ENCODE measurements at places on chromosomes 13 and 19.
A peak's percentile ranks its signal among the peaks of the same experiment; 100 is the strongest.

DNA sequence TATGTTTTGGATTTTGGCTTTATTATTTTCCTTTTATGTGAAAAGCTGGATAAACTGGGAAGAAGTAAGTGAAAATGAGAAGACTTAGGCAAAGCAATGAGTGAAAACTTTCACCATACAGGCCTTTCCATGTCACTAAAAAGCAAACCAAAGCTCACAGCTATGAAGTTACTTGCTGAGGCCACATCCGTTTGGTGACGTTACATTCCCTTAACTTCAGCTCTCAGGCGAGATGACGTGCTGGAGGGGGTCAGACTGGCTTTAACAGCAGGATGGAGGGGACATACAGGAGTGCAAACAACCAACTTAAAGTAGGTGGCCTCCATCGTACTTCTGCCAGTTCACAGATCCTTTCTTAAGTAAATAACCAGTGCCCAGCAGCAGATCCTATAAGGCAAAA is 522.3 kb downstream of the MYO16 start:
- no peak for DNase-seq

DNA sequence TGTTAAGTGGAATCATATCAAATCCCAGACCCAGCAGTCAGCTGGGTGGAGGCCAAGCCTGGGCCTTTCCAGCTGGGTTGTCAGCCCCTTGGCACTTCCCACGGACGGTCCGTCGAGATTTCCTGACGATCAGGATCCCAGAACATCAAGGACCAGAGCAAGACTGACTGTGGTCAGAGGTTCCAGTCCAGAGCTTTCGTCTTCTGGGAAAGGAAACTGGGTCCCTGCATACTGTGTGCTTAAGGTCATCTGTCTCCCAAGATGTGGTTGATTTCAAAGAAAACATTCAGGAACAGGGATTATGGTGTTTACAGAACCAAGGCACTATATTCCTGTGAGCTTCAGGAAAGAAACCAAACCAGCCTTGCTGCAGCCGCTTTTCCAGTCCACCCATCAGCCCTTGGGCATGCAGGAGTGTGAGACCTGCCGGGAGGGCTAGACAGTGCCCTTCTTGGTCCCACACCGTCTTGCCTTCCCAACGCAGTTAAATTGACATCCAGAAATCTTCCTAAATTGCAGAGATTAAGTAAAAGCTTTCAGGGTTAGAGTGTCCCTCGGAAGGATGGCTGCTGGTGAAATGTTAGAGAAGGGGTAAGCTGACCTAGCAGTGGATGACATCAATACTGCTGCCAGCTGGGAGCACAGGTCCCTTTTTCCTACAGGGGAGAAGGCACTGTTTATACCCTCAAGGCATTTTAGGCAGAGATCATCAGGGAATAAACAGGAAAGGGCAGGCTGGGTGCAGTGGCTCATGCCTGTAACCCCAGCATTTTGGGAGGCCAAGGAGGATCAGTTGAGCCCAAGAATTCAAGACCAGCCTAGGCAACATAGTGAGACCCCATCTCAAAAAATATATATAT is 5.0 kb upstream of the C19orf33 start:
- DNase-seq: no peak

DNA sequence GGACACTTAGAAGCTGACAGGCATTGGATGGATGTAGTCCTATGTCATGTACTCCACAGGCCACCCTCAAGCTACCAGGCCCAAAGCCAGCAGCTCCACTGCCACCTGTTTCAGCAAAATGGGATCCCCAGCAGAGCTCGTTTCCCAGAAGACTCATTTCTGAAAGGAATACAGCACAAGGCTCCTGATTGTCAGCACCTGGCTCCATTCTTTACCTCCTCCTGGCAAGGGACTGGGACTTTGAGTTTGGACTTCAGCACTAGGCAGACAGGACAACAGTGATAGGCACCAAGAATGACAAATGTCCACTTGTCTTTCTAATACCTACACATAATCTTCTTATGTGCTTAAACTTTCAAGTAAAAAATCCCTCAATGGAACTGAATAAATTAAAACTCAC is 150.4 kb upstream of the RXFP2 start:
- no peak for DNase-seq

- DNase-seq: no peak
These were observed 20.5 kb upstream of the CACNG8 start for GRCh38 chr19:53942001-53942786.

GRCh38 chr13:80742033-80742432 is 401.1 kb upstream of the SPRY2 start:
- DNase-seq: no peak

DNA sequence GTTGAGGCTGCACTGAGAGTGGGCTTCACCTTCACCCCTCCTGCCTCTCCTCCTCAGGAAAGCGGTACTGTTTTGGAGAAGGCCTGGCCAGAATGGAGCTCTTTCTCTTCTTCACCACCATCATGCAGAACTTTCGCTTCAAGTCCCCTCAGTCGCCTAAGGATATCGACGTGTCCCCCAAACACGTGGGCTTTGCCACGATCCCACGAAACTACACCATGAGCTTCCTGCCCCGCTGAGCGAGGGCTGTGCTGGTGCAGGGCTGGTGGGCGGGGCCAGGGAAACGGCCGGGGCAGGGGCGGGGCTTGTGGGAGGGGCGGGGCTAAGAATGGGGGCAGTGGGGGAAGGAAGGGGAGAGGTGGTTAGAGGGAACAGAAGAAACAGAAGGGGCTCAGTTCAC is 7.5 kb downstream of the CYP2A13 start:
- DNase-seq: no peak

DNA sequence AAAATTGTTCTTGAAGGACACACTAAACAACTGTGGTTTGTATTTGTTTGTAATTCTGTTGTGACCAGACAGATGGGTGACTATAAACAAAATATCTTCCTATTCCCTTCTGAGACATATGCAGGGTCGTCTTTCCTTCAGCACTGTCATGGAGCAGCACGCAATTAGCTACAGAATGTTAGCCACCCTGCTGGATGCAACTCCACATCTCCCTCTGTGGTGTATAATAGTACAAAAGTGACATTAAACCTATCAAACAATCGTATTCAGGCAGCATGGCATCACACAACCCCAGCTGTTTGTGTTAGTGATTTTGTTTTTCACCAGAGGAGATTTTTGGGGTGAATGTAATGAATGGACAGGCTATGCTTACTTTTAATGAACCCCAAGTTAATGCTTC is 146.2 kb downstream of the GPC6 start:
- DNase-seq: no peak

- DNase-seq: no peak
These were observed 531.8 kb downstream of the DCT start for GRCh38 chr13:93947651-93948050.

DNA sequence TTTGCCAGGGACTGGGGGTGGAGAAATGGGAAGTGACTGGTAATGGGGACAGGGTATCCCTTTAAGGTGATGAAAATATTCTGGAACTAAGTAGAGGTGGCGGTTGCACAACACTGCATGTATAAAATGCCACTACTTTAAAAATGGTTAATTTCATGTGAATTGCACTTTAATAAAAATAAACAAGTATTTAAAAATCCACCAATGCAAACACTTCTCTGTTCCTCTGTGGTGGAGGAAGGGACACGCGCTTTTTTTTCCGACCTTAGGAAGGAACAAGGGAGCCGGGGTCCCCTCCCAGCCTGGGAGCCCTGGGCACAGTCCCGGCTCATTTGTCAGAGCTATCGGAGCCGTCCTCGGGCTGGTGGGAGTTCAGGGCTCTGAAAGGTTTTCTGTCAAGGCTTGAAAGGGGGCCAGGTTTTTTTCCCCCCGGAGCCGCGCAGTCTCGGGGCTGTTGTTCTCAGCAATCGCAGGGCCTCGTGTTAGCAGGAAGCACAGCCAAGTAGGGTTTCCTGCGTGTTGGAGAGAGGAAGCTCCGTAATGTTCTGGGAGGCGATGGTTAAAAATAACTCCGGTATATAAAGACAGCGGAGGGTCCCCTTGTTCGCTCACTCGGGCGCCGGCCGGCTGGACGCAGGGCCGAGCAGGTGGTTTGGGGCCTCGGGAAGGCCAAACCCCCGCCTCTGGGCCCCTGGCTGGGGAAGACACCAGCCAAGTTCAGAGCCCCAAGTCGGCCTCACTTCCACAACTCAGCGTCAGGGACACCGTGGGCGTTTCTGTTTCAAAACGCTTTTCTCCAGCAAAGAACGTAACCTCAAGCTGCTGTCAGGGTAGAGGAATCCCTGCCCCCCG is 41.2 kb upstream of the KLF2 start:
- peak; percentile 78 for DNase-seq

- DNase-seq: no peak
These were observed 8.3 kb upstream of the CDC42EP5 start for GRCh38 chr19:54481326-54481930.

DNA sequence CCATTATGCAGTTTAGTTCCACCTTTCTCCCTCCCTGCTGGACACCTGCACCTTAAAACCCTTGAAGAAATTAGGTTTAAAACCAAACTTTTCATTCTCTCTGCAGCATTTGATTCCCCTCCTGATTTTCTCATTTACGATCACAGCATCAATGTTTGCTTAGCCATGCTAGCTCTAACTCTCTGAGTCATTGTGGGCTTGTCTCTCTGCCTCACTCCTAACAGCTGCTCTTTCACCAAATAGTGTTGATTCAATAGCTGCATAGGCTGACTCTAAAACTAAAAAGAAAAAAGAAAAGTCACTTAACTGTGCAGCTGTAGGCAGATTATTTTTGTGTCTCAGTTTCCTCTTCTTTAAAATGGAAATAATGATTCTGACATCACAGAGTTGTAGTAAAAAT is 1124.9 kb downstream of the DIAPH3 start:
- no peak for DNase-seq

DNA sequence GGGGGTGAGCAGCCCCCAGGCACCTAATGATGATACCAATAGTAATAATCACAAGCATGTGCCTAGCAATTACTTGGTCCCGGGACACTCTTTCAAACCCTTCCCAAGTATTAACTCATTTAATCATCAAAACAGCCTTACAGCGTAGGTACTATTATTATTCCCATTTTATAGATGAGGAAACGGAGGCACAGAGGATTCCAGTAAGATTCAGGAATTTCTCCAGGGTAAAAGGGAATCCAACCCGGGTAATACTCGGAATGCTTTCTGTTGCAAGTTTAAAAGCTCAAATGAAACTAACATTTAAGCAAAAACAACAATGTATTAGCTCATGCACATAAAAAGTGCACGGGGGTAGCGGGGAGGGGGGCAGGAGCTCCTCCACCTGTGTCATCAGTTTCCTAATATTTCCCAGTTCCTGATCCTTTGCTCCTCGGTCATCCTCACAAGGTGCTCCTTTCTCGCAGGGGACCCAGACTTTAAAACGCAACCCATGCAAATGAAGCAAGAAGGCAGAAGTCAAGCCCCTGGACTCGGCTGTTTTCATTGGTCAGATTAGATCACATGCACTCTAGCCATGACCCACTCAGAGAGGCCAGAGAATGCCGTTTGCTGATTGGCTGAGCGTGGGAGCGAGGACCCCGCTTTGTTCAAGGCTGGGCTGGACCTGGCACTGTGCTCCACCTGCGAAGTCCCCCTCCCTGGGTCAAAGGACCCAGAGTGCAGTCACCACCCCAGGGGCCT is 38.3 kb upstream of the C19orf12 start:
- no peak for DNase-seq

DNA sequence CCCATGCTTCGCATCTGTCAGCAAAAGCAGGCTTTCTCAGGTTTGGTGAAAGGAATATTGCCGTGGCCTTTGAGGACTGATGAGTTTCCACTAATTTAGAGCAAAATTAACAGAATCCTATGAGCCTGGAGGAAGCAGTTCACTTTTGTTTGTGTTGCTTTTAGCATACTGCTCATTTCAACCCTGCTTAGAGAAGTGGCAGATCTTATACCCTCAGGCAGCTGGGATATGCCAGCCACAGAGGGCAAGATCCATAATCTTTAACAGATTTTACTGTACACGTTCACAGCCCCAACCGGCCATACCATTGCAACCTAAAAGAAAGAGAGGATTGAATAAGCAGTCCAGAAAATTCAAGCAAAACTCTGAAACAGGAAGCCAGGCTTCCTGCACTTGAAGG is 60.5 kb downstream of the COL4A2 start:
- DNase-seq: no peak

- no peak for DNase-seq
These were observed 612.4 kb downstream of the PCDH9 start for GRCh38 chr13:66617786-66618185.

DNA sequence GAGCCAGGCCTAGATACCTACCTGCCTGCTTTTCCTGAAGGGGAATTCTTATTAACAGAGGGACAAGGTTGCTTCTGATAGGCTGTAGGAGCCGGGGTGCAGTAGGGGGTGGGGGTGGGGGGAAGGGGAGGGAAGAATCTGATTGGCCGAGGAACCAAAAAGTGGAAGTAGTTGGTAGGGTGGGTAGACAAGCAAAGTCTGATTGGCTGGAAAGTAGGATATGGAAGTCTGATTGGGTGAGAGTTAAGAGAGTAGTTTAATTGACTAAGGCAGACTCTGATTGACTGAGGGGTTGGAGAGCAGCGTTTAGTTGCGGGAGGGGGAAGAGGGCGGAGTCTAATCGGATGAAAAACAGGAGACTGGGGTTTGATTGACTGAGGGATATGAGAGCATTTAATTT is 9.4 kb upstream of the CYP4F22 start:
- no peak for DNase-seq

GRCh38 chr13:108322206-108322824 is 52.8 kb downstream of the TNFSF13B start:
- no peak for DNase-seq

- DNase-seq: no peak
These were observed 3.5 kb downstream of the COPE start for GRCh38 chr19:18915639-18916038.

DNA sequence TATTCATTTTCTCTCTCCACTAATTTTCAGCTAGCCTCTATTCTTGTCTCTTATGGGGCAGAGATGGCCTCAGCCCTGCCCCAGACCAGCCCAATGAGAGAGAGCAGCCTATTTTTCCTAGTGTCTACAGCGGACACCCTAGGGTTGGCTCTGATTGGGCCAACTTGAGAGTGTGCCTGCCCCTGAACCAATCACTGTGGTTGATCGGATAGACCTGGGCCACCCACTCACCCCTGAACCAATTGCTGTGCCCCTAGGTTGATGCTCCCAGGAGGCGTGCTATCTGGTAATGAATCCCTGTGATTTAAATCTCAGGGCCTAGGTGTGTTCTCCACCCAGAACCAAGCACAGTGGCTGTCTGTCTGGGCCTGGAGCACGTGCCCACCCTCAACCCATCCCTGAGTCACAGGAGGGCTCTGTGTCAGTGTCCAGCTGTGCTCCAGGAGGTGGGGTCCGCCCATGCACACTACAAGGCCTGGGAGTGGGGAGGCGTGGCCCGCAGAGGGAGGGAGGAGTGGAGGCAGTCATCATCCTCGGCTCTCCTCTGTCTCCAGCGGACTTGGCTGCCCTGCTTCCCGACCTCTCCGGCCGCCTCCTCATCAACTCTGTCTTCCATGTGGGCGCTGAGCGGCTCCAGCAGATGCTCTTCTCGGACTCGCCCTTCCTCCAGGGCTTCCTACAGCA is 14.9 kb upstream of the SCN1B start:
- DNase-seq: no peak

- no peak for DNase-seq
These were observed 153.4 kb upstream of the STARD13 start for GRCh38 chr13:33438918-33439317.

DNA sequence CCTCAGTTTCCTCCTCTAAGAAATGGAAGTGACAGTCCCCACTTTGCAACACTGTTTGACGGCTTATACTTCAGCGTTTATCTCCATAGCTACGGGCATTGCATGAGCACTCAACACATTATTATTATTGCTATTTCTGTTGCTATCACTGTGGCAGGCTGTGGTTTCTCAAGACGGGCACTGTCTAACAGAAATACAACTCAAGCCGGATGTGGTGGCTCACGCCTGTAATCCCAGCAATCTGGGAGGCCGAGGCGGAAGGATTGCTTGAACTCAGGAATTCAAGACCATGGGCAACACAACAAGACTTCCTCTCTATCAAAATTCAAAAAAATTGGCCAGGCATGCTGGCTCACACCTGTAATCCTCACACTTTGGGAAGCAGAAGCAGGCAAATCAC is 4.9 kb upstream of the ZSWIM4 start:
- DNase-seq: no peak

Data from GM12891 (cell line).